Stimulated activated CD8-positive, alpha-beta memory T cell treated with anti-CD3 and anti-CD28 coated beads, Interleukin-7, amount 100 ng/mL, for 1 hour (primary cell): ENCODE measurements at places on chromosomes 12 and 14.

- DNase-seq = no peak
These were observed 333.9 kb downstream of the ZFP36L1 start for GRCh38 chr14:68458840-68459469.

DNA sequence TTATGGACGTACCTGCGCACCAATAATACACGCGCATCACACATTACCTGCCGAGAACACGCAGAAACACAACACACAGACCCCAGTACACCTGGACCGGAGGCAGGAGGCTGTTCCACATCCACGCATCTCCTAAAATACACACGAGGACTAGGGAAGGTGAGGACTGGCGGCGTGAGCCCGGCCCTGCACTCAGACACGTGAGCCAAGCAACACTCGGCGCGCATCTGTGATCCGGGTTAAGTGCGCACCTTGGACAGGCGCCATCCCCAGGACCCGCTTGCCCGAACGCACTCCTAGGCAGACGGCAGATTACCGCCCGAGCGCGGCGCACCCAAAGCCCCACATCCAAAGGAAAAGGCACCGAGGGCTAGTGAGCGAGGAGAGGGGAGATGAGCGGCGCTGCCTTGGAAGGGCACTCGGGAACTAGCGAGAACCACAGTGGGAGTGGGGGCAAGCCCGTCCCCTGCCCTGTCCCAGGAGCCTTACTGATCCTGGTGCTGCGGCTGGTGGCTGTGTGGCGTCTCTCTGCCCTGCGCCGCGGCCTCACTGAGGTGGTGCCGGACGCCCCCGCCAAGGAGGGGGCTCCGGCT is 417 bp downstream of the GLS2 start:
- DNase-seq = no peak

GRCh38 chr14:65229748-65230728 is 127.7 kb upstream of the MAX start:
- no peak for DNase-seq

- DNase-seq = no peak
These were observed 105.2 kb downstream of the DNAI7 start for GRCh38 chr12:25089738-25090137.

DNA sequence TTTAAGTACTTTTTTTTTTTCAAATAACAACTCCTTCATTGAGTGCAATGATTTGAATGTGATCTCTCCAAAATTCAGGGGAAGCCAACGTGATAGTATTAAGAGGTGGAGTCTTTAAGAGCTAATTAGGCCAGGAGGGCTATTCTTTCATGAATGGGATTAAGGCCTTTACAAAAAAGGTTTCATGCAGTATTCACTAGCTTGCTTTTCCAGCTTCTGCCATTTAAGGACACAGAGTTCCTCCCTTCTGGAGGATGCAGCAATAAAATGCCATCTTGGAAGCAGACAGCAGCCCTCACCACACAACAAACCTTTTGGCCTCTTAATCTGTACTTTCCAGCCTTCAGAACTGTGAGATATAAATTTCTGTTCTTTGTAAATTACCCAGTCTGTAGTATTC is 586.8 kb upstream of the LMO3 start:
- no peak for DNase-seq

GRCh38 chr12:20513189-20513588 is 144.9 kb downstream of the PDE3A start:
- no peak for DNase-seq

DNA sequence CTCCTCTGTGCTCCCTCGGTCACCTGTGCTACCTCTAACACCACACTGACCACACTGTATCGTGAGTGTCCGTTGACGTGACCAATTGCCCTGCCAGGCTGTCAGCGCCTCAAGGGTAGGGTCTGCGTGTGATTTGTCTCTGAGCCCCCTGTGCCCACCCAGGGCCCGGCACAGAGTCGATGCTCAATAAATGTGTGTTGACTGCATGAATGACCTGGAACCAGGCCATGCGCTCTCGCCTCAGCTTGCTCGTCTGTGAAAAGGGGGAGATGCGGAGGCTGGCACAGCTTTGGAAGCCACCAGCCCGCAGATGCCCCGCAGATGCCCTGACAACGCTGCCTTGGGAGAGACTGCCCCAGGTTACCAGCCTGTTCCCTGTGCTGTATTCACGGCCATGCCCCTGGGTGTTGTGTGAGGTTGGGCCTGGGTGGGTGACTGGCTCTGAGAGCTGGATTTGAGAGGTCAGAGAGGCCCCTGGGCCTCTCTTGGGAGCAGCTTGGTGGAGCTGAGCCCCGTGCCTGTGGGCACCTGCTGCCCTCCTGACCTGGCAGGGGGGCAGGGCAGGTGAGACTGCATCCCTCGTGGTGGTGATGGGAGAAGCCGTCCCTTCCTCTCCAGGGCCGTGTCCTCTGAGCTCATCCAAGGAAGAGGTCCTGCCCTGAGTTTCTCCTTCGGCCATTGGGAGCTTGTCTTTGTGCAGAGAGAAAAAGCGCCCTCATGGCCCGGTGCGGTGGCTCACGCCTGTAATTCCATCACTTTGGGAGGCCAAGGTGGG is 43.2 kb downstream of the CYP46A1 start:
- no peak for DNase-seq

DNA sequence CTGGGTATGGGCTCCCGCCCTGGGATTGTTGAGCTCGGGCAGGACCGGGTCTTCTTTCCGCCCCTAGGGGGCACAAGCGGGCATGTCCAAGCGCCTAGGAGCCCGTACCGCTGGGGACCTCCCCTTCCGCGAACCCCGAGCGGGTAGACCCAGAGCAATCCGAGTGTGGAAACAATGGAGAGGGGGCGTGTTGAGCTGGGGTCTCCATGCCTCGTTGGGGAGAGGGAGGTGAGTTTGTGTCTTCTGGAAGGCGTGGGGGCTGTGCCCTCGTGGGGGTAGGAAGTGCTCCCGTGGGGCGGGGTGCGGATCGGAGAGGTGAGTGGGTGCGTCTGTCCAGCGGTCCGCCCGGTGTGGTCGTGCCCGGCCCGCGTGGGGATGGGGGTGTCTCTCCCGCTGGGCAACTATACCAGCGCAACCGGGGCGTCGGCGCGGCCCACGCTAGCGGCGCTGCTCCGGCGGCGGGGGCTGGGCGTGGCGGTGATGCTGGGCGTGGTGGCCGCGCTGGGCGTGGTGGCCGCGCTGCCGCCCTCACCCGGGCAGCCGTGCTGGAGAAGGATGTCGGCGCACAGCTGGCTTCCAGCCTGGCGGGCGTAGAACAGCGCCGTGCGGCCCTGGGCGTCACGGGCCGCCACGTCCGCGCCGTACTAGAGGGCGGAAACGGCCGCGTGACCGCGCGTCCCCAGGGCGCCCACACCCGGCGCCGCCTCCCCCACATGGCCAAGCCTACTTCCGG is 12.2 kb downstream of the AGAP2 start:
- DNase-seq = no peak

GRCh38 chr12:1529862-1530591 is 64.4 kb downstream of the FBXL14 start:
- no peak for DNase-seq

- no peak for DNase-seq
These were observed 54.4 kb upstream of the BMP4 start for GRCh38 chr14:54010981-54011380.

DNA sequence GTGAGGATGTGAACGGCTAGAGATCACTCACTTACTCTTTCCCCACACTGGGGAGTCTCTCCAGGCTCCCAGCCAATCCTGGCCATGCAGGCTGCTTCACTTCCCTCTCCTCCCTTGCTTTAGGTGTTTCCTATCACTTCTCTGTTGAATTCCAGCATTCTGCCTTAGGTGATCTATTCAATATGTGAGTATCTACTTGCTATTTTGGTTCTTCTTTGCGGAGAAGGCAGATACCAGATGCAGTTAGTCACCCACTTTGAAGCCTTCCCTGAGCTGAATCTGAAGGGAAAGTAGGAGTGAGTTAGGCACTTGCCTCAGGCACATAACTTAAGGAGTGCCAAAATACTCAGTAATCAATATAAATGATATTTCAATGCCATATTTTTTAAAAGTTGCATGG is 36.0 kb upstream of the FAR2 start:
- DNase-seq = no peak

DNA sequence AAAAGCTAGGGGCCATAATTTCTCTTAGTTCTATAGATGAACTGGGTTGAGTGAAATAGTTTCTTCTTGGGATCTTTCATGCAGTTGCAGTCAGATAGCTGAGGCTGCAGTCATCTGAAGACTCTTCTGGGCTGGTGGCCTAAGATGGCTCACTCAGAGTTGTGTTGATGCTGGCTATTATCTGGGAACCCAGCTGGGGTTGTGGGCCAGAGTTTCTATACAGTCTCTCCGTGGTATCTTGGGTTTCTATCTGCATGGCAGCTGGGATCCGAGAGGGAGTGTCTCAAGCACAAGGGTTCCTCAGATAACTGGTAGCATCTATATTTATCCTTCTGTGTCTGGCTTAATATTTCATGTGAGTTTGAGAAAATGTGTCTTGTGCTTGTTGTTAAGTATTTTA is 21.1 kb downstream of the AVPR1A start:
- DNase-seq = no peak

DNA sequence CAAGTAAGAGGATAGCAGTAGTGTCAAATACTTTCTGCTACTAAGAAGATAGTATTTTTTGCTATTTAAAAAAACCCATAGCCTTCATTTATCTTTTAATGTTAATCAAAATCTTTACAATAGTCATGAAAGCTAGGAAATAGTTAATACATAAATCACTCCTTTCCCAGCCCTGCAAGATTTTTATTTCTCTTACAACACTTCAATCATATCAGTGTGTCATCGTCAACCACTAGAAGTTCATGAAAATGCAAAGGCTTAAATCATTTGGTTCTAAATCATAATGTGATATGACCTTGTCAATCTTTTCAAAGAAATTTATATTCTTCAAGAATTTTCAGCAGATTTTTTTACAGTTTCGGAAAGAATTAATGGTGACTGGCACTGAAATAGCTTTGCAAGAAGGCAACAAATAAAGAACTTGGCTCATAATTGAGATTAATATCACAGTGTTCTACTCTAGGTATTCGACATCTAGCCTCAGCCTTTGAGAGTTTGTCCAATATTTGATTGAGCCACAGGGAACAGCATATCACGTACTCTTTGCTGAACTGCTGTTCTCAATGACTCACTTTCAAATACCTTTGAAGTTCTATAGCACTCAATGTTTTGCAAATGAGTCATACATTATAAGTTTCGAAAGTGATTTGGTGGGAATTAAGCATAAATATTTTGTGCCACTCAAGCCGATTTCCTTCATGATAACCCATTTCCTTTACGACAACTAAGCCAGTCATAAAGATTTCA is 384.0 kb upstream of the FOXG1 start:
- no peak for DNase-seq
